ENCODE measurements at places on chromosomes 7 and 10.

DNA sequence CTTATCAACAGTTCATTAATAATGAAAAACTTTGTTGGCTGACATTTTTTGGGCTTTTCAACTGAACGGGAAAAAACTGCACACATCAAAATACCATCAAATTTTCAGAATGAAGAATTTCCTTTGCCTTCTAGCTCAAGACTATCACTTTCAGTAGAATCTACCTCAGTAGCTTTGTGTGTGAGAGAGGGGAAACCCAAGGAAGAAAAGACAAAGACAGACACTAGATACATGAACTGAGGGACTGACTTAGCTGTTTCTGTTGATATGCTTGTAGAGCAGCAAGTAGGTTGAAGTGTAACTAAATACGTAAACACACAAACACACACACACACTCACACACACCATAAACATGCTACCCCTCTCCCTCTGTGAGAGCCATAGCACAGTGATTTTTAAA lies 257.1 kb downstream of the CDK14 start:
- DNase-seq = no peak

DNA sequence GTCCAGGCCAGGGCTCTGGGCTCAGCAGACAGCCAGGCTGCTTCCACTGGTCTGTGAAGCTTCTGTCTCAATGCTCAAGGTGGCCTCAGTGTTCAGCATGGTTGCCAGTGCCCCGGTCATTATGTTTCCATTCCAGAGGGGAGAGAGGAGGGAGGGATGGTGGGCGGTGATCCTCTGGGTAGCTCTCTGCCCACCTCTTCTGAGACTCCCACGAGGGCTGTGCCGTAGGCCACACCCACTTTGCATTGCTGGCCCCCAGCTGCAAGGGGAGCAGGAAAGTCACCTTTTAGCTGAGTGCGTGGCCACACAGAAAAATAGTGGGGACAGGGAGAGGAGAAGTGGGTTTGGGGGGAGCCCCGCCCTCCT lies 42.5 kb downstream of the FOXK1 start:
- no peak for DNase-seq

DNA sequence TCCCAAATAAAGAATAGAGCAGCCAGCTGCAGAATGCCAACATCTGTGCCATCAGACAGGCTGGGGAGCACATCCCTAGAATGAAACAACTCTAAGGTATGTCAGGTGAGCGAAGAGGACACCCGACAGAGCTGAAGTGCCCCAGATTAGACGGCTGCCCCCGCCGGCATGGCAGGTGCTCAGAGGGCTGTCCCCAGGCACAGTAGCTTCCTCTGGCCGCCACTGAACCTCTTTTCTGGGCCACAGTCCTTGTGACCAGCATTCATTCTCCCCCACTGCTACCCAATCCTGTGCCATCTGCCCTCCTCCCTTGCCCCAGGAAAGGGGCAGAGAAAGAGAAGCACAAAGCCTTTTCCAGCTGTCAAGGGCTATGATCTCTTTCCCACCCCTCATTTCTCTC lies 41.7 kb downstream of the RGS10 start:
- no peak for DNase-seq

- no peak for DNase-seq
Observed at GRCh38 chr7:121366852-121367431, 29.2 kb downstream of the FAM3C start.

GRCh38 chr10:93995598-93996271 lies 2.0 kb downstream of the PLCE1 start:
- no peak for DNase-seq
